ENCODE measurements at places on chromosomes 3 and 15.
A peak's percentile ranks its signal among the peaks of the same experiment; 100 is the strongest.

DNA sequence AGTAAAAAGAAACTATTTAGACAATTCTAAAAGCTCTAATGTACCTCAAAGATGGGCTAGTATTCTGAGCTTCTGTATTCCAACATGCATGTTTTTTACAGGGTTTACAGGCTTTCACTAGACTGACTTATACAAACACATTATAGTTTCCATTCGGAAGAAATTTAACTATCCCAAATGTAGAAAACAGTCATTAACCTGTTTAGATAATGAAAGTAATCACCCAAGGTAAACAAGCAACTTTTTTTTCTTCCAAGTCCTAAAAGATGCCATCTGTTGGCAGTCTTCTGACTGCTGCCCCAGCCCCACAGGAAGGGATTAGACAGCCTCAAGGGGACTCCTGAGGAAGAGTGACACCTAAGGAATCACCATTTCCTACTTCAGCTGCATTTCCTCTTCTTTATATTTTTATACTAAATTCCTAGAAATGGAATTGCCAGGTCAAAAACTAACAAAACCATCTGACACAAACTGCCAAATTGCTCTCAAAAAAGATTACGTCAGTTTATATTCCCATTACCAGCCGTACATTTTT lies 25.5 kb downstream of the SIN3A start:
- DNase-seq: no peak

GRCh38 chr3:29642393-29643033 lies 361.6 kb downstream of the RBMS3 start:
- DNase-seq: no peak

GRCh38 chr3:11410564-11410963 lies 138.4 kb downstream of the ATG7 start:
- DNase-seq: no peak

- DNase-seq: no peak
Measured at GRCh38 chr3:15316998-15317435, 15.4 kb downstream of the SH3BP5 start.

GRCh38 chr3:87621667-87622066 lies 345.3 kb upstream of the POU1F1 start:
- no peak for DNase-seq

- DNase-seq: no peak
Measured at GRCh38 chr15:77819851-77820728, 187.4 kb upstream of the LINGO1 start.

- no peak for DNase-seq
Measured at GRCh38 chr3:147119989-147120388, 286.4 kb downstream of the ZIC4 start.

DNA sequence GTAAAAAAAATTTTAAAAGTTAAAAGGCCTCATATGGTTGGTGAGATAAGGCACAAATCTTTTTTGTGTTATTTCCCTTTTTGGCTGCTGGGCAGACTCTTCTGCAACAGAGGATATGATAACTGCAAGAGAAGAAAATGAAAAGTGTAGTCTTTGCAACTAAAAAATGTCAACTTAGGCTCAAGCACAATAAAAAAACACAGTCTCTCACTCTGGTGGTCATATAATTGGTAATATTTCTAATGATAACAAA lies 15.4 kb downstream of the COMMD2 start:
- no peak for DNase-seq

GRCh38 chr3:21754839-21755238 lies 3.8 kb upstream of the ZNF385D start:
- DNase-seq: no peak

DNA sequence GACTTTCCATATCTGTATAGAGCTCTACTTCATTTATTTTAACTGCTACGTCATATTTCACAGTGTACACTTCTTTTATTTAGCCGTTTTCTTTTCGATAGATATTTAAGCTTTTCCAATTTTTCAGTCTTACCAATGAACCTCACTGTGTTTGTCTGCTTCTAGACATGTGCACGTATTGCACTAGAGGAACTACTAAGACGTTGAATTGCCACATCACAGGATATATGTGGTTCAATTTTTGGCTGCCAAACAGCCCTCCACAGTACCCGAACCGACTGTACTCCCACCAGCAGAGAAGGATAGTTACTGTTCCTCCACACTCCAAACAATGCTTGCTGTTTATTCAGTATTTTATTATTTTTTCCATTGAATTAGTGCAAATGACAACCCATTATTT lies 2.0 kb downstream of the NR1I2 start:
- DNase-seq: peak; percentile 87

Data from HL-60 (cell line).